ENCODE measurements at places on chromosomes 12 and 14.

DNA sequence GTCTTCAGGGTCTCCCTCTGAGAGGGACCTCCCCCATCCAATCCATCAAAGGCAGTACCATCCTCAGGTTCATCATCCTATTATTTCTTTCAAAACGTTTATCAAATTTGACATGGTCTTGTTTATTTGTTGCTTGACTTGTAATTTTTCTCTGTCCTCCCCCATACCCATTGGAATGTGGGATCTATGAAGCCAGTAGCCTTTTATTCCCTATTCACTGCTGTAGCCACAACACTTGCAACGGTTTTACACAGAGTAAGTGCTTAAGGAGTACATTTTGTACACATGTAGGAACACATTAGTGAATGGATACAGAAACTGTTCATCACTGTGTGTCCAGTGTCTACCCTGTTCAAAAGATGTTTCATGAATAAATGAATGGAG lies 41.5 kb downstream of the IGF1 start:
- DNase-seq = no peak

- DNase-seq = no peak
Observed at GRCh38 chr14:70804556-70805162, 4.7 kb downstream of the MAP3K9 start.

DNA sequence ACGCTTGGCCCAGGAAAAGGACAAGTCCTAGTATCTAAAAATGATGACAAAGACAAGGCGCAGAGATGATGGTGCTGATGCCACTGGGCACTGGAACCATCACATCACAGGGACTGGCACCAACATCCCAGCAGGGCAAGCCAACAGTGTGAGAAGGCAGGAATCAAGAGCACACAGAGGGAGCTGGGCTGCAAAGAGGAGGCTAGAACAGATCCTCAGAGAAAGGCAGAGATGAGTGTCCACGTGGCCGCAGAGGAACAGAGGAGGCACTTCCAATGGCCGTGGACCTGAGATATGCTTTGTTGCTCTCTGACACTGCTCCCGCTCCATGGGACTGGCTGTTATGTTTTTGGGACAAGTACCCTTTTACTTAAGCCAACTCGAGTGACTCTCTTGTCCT lies 17.9 kb downstream of the FOXN3 start:
- no peak for DNase-seq

DNA sequence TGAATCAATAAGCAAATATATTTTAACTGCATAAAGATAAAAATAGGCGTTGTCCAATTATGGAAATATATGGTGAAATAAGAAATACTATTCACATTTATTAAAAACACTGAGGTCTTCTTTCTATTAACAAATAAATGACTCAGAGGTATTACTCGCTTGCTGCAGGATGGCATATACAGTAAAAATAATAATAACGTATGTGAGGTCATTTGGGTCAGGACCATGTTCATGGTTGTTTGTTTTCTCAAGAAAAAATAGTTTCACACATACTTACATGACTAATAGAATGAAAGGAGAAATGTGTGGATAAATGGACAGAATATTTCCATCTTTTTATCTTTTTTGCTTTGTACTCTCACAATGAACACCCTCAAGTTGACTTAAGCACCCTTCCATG lies 46.5 kb upstream of the RTL1 start:
- no peak for DNase-seq

GRCh38 chr14:93901813-93902212 lies 25.3 kb upstream of the FAM181A start:
- DNase-seq = no peak

DNA sequence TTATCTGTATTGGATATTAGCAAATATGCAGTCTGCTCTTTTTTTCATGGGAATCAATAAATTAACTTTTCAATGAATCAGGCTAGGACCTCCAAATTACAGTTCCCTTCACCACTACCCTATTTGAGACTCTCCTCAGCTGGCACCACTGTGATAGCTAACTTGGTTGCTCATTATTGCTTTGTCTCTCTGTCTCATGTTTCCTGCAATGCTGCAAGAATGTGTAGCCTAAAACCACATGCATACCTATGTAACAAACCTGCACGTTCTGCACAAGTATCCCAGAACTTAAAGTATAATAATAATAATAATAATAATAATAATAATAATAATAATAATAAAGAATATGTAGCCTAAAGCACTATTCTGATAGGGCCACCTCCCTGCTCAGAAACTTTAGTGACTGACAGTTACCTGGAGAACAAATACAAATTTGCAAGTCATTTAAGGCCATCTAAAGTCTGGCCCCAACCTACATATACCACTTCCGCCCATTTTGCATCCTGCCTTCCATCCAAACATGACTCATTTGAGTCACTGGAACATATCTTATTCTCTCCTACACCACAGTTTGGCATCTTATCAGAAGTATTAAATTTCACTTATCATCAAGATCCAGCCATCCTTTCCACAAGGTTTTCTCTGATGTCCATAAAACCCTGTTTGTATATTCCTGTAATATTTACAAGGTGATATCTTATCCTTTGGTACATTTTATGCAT lies 215.1 kb downstream of the LRRK2 start:
- no peak for DNase-seq

DNA sequence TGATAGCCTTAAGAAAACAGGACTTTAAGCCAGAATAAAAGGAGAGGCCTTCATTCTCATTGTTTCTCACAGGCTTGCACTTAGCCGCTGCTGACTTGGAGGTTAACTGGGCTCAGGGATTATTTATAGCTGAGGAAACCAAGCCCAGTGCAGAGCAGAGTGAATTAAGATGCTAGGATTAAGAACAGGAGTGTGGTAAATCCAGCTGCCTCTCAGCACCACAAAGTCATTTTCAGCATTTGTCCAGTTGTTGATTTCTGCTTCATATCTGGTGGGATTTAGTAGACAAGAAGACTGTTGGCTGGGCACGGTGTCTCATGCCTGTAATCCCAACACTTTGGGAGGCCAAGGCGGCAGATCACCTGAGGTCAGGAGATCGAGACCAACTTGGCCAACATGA lies 14.3 kb upstream of the KRT73 start:
- DNase-seq = no peak

GRCh38 chr14:60184905-60185555 lies 19.8 kb upstream of the DHRS7 start:
- DNase-seq = no peak

- DNase-seq = no peak
Observed at GRCh38 chr12:77060883-77061240, 4.5 kb downstream of the E2F7 start.

DNA sequence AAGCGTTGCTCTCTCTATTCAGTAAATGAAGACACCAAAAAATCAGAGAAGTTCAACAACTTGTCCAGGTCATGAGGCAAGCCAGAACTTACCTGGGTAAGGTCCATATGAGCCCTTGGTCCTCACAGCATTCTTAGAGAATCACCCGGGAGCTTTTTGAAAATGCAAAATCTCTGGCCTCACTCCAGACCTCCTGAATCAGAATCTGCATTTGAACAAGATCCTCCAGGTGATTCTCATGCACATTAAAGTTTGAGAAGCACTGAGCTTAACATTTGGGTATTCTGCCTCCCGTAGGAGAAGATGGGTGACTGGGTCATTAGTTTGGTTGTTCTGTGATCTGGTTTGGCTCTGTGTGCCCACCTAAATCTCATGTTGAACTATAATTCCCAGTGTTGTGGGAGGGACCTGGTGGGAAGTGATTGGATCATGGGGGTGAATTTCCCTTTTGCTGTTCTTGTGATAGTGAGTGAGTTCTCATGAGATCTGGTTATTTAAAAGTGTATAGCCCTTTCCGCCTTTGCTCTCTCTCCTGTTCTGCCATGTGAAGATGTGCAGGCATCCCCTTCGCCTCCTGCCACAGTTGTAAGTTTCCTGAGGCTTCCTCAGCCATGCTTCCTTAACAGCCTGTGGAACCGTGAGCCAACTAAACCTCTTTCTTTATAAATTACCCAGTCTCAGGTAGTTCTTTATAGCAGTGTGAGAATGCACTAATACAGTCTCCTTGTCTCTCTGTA lies 221.2 kb downstream of the RAD51B start:
- DNase-seq = no peak

GRCh38 chr12:83323866-83324265 lies 637.2 kb downstream of the TMTC2 start:
- DNase-seq = no peak

DNA sequence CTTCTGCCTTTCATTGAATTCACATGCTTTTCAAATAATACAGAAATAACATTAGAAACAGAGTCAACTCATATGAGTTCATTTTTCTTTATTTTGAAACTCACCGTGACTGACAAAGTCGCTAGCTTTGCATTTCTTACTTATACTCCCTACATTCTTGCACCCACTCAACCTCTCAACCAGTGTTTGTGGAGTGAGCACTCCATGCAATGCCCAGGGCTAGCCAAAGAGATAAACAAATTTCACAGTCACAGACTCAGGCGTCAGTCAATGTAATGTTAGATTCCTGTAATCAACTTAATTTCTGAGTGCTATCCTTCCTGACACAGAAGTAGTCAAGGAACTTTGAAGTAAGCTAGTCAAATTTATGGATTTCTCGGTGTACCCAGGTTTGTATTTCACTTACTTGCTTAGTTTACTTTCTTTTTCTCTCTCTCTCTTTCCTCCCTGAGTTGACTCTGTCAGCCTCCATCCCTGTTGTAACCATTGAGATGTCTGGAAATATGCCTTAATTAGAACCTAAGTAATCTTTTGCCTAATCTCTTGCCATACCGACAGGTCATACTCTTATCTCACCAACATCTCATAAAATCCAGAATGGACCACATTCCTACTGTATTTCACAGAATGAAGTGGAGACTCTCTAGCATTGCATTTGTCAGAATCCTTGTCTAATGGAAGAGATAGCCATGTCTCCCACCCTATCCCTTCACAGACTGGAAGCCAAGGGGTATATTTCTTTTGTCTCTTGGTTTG lies 413.0 kb downstream of the AEBP2 start:
- no peak for DNase-seq

- peak; percentile 28 for DNase-seq
Observed at GRCh38 chr12:991350-992333, 619 bp downstream of the ERC1 start.

- DNase-seq = no peak
Observed at GRCh38 chr14:101229666-101230065, 326.1 kb upstream of the RTL1 start.

GRCh38 chr12:93115646-93116045 lies 186.6 kb upstream of the EEA1 start:
- no peak for DNase-seq

DNA sequence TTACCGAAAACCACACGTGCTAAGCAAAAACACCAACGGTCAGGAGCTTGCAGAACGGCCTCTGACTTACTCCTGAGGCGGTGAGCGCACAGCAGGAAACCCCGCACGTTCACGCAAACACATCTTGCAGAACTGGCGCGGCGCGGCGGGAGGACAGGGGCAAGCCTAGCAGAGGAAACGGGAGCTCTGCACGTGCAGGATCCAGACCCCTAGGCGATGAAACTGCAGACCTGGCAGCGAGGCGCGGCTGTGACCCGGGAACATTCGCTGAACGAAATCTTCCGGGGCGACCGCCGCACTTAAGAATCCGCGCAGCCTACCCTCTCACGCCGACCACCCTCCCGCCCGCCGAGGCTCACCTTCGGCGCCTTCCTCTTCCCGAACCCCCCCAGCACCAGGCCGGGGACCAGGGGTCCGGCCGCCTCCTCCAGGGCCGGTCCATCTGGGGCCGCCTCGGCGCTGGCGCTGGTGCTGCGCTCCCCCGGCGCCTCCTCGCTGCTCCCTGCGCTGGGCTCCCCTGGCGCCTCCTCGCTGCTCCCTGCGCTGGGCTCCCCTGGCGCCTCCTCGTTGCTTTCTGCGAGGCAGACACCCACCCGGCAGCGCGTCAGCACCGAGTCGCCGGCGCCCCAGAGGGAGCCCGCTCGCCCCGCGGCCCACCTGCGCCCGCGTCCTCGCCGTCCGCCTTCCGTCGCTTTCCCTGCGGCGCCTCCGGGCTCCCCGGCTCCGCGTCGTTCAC lies 615 bp downstream of the DDX51 start:
- no peak for DNase-seq

GRCh38 chr12:100077367-100077766 lies 65.3 kb downstream of the BLTP3B start:
- DNase-seq = no peak

GRCh38 chr14:20400589-20400964 lies 12.7 kb downstream of the TEP1 start:
- no peak for DNase-seq

- no peak for DNase-seq
Observed at GRCh38 chr12:1798641-1799020, 21.7 kb upstream of the LRTM2 start.

DNA sequence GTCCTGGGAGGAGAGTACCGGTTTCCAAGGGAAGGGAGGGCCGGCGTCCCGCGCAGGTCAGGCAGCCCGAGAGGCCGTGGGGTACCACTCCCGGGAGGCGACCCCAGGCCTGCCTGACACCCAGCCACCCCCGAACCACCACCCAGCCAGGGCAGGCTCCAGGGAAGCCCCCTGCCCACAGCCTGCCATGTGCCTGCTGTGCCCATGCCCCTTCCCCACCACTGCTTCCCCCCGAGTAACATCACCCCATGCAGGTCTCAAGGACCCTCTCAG lies 2.3 kb downstream of the NUDT14 start:
- DNase-seq = no peak

DNA sequence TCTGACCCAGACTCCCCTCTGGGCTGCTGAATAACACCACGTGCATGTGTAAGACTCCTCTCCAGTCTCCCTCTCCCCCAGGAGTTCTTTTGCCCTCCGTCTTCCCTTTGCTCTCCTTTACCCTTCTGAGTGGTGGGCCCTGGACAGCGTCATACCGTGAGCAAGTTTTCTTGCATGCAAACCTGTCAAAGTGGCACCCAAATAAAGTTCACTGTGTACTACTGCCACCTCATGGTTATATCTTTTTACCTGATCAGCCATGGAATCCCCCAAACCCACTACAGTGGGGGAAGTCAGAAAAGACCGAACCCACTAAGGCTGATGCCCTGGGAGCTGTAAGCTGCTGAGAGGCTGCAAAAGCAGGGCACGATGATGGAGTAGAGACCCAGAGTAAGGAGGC lies 131.1 kb upstream of the VRK1 start:
- DNase-seq = no peak

DNA sequence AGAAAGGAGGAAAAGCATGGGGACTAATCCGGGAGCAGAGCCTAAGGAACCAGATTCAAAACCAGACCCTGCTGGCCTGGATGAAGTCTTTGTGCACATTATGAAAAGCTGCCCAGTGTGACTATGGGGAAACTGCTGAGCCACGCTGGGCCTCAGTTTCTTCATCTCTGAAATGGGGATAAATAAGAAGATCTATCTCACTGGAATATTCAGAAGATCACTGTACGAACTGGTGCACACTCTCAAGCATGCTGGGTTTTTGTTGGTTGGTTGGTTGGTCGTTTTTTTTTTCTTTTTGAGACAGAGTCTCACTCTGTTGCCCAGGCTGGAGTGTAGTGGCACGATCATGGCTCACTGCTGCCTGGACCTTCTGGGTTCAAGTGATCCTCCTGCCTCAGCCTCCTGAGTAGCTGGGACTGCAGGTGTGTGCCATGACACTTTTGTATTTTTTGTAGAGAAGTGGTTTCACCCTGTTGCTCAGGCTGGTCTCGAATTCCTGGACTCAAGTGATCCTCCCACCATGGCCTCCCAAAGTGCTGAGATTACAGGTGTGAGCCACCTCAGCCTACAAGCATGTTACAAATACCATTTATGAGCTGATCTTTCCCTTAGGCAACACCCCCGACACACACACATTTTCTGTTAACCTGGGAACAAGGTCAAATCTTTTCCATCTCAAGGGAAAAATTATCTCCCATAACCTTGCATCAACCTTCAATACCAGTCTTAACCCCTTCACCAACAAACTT lies 33.4 kb upstream of the CORO1C start:
- DNase-seq = no peak

GRCh38 chr14:92475037-92475436 lies 38.5 kb upstream of the RIN3 start:
- DNase-seq = no peak

All from Ammon's horn (tissue), 1 donor.